Mesenchymal stem cell (in vitro differentiated cells and primary cell): ENCODE measurements at places on chromosomes 5 and 9.

- no peak for DNase-seq
These were observed 24.8 kb downstream of the PLPP1 start for GRCh38 chr5:55509796-55510522.

GRCh38 chr5:174229514-174230370 lies 184.2 kb downstream of the NSG2 start:
- no peak for DNase-seq

DNA sequence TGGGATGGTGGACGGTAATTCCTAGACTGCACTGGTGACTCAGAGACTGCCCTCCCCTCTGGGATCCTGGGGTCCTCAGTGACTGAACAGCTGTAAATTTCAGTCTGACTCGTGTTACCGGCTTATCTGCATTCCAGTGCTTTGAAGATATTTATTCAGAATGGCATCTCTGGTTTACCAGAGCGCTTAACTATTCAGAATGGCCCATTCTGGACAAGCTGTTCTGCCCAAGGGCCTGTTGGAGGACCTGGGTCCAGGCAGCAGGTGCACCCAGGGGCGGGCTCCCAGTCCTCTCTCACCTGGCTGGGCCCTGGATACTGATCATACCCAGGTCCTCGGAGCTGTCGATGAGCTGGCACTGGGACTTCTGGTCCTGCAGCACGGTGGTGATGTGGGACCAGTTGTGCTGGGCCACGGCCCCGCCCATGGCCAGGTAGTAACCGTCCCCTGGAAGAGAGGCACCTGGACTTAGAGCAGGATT lies 48.0 kb downstream of the SARDH start:
- no peak for DNase-seq

- no peak for DNase-seq
These were observed 55.9 kb upstream of the SLCO6A1 start for GRCh38 chr5:102554728-102555127.

DNA sequence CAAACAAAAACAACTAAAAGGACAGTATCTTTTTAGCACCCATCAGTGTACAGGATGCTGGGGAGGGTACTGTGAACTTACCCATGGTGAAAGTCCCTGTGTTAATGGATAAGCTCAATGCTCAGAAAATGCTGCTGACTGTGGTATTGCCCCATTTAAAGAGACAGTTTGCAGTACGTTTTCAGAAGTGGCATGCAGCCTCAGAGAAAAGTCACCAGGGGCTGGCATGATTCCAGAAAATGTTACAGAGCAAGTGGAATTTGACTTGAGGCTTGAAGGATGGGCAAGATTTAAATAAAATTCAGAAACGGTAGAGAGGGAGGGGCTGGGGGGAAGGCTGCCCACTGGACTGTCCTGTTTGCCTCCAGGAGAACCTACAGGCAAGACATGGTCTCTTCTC lies 7.2 kb downstream of the S1PR3 start:
- peak; percentile 40 for DNase-seq

DNA sequence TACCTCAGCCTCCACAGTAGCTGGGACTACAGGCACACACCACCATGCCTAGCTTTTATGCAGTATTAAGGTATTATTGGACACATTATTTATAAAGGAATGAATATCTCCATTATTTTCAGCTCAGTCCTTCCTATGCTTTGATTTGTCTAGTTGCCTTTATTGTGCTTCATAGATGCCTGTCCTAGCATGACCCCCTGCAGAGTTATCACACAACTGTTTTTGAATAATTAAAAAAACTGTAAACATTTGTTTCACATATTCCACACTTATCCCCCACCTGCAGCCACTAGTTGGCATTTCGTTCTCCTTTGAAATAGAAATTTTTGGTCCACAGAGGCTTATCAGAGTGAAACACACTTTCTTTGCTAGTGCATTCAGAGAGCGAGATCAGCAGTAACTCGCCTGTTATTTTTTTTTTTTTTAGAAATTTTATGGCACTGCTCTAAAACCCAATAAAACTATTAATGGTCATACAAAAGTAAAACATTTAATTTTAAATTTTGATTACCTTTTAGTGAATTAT lies 151.8 kb upstream of the RASA1 start:
- no peak for DNase-seq

DNA sequence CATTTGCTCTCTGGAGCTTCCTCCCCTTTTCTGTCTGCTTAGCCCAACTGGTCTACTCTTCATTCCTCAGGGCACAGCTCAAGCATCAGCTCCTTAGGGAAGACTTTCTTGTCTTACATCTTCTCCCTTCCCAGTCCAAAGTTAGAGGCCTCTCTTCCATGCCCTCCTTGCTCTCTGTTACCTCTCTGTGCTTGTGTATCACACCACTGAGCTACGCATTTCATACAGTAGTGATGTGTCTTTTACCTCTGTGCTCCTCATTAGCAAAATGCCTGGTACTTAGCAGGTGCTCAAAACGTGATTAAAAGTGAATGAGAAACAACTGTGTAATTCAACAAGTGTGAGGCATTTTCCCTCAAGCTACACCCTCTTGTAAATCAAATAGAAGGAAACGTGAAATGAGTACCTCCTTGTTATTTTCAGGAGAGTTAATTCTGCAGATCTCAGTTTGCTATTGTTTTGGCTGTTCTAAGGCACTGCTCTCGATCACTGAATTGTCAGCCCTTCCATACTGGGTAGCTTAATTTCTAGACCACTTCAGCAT lies 39.0 kb downstream of the ERAP1 start:
- no peak for DNase-seq

DNA sequence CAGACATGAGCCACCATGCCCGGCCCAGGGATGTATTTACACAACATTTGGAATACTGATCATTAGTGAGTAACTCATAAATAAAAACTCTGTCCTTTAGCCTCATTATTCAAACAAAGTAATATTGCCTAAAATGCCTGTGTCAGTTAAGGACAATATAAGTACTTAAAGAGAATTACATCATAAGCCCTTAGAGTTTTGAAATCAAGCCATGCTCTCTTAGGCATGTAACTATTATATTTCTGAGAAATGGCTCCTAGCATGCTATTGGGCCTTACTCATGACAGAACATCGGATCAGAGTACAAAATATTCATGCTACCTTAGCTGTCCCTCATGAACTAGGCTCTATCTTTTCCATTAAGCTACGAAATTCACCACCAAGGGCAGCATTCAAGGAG lies 309.3 kb downstream of the CHSY3 start:
- peak; percentile 39 for DNase-seq

DNA sequence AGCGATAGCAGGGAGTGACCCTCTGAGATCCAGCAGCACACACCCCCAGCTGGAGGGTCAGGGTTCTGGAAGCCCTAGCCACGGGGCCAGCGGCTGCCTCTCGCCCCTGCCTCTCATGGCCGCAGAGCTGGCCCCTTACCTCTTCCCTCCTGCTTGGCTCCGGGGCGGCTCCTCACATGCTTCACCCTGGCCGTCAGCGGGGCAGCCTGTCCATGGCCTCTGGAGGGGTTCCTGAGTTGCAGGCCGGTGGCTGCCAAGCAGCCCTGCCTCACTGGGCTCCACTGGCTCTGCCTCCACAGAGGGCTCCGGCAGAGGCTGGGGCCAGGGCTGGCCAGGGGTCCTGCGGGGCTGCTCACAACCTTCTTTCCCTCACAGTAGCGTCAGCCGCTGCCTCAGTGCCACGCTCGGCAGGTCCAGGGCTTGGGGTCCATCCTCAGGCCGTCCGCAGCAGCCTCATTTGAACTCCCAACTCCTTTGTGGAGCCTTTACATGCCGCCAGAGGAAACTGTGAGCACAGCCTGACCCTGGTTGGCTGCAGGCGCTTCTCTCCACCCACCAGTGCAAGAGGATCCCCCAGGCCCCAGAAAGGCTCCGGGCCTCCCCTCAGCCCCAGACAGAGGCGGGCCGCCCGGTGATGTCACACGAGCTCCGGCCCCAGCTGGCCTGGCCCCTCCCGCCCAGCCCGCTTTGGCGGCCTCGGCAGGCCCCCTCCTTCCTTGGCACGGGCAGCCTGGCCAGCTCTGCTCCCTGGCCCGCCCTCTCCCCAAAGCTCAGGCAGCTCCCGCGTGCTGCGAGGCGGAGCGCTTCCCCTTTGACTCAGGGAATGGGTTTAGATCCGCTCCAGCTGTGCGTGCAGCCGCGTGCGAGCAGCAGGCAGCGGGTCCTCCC lies at the start of gene ANGPTL2:
ANGPTL2 (minus strand) TSS at position 460 of the 888 bp plus-strand sequence. CDS start 13,904 bp downstream, outside the sequence.
- DNase-seq, result peak; percentile 96

DNA sequence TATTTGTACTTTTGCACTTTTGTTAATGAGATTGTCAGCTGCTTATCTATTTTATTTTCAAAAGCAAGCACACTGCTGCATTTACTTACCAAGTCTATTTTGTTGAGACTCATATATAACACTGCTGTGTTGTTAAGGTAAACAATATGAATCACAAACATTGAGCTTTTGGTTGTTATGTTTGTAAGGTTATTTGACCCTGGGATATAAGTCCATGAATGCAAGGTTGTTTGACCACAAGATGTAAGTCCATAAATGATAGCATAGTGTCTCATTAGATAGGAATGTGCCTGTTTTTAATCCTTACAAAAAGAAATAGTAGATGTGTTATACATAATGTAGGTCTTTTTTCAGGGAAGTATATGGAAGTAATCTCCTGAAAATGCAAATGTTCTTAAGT lies 845.9 kb downstream of the CDH9 start:
- DNase-seq, result peak; percentile 64

DNA sequence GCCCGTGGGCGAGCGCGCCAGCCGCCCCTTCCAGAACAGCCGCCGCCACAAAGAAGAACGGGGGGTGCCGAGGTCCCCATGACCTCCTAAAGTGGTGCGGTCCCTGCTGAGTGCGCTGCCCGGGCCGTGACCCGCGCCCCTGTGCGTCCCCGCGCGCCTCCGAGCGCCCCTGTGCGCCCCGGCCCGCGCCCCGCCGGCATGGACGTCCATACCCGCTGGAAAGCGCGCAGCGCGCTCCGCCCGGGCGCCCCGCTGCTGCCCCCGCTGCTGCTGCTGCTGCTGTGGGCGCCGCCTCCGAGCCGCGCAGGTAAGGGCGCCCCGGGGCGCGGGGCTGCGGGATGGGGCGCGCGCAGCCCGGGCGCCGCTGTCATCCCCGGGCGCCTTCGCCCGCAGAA lies 384 bp downstream of the COL5A1 start:
- DNase-seq, result no peak

- DNase-seq, result no peak
These were observed 72.9 kb downstream of the ARHGEF37 start for GRCh38 chr5:149654231-149654630.

DNA sequence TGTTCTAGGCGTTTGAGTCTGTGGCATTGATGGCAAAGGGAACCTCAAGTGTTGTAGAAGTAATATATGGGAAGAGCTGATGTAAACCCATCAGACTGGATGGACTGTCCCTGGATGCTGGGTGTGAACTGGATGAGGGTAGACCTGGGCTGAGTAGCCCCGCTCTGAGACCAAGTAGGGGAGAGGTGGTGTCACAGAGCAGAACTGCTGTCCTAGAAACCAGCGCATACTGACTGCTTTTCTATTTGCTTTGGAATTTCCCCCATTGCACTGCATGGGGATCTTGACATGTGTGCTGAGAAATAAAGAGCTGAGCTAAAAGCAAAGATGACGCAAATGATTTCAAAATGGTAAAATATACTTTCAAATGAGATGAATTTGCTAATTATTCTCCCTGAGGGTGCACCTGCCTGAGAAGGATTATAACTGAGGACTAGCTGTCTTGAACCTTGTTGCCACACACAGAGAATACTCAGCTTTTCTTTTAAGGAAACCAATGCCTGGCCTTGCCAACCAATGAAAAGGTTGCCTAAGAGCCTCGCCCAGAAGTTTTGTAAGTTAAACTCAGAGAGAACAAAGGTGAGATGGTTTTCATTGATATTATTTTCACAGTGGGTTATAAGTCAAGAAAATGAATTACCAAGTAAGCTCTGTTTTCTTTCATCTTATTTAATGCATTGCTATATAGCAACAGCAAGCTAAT lies 44.8 kb downstream of the NIM1K start:
- no peak for DNase-seq

DNA sequence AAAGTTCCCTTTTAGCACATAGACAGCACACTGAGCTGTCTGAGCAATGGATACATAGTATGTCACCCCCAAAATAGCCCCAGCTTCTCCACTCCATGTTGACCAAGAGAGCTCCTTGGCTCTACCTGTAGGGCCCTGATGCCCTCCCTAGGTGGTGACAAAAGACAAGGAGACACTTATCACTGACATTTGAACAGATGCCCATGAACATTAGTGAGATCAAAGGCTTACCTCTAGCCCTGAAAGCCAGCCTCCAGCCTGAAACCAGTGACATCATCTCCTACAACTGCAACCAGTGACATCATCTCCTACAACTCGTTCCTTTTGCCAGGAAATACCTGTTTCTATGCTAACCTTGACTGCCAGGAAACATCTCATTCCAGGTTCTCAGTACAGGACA lies 122.7 kb downstream of the FSTL4 start:
- DNase-seq, result no peak

GRCh38 chr9:133103183-133103986 lies 17.7 kb downstream of the RALGDS start:
- peak; percentile 57 for DNase-seq

DNA sequence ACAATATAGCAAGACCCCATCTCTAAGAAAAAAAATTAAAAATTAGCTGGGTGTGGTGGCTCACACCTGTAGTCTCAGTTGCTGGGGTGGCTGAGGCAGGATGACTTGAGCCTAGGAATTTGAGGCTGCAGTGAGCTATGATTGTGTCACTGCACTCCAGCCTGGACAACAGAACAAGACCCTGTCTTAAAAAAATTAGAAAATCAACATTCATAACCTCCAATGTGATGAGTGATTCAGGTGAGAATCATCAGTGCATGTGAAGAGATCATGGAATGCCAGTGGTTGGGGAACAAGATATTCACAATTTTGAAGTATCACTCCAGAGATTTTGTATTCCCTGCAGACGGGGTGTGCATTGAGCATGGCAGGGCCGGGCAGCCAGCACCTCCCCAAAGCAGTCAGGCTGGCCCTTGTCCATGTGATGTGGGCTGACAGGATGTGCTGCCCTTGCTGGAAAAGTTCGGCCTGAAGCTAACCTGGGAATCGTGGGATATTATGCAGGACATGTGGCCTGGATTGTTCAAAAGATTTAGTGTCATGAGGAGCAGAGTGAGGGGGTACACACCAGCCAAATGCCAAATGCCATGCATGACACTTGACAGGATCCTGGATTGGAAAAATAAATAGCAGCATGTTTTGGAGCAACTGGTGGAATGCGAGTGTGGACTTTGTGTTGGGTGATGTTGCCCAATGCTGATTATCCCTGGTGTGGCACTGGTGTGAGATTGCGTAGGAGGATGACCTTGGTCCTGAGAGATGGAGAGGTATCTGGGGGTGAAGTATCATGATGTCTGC lies 189.0 kb downstream of the RGS3 start:
- no peak for DNase-seq

DNA sequence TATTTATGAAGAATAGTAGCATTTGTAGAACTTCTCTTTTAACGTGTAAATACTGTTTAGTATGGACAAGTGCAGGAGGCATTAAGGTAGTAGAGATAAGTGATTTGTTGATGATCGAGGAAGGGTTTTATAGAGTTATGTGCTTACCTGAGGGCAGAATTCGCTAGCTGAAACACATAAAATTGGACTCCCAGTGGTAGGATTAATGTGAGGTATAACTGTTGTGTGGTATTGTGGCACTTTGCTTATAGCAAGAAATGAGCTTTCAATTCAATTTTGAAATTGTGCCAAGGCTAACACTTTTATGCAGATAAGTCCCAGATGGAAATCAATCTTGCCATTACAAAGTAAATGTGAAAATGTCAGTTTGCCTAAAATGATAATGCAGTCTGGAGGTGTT lies 1.2 kb downstream of the AP3S1 start:
- no peak for DNase-seq
